ENCODE measurements at places on chromosomes 11 and 22.
A peak's percentile ranks its signal among the peaks of the same experiment; 100 is the strongest.

- DNase-seq = no peak
These were observed 554 bp upstream of the NRIP3 start for GRCh38 chr11:9004183-9004926.

GRCh38 chr22:30277547-30278344, 11.1 kb upstream of the OSM start:
- DNase-seq = no peak

- no peak for DNase-seq
These were observed 760 bp upstream of the CELSR1 start for GRCh38 chr22:46537946-46538813.

DNA sequence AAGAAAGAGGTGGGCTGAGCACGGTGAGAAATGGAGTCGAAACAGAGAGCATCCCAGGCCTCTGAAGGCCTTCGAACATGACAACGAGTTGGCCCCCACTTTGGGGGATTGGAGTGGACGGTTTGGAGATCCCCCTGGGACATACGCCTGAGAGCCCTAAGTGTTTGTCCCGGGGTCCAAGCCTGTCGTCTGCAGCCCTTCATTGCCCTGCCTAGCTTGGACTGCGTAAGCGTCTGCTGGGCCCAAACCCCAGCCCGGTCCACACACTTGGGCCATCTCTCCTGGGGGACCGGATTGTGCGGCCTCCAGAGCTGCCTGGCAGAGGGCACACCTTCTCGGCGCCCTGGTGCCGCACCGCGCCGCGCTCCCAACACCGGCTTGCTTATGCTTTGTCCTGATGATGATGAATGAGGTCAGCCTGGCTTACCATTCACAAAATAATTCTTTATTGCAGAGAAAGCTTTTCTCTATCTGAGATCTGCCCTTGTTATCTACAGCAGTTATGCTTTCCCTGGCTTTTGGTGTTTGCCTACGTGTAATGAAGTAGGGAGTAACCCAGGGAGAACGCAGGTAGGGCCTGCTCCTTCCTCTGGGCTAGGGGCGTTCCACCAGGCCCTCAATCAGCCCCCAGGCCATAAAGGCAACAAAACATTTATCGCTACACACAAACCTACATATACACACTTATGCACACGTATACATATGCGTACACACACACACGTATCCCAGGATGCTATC, 85.9 kb upstream of the PPARA start:
- peak; percentile 27 for DNase-seq

- DNase-seq = no peak
These were observed 4.7 kb downstream of the PYGM start for GRCh38 chr11:64754919-64755662.

- peak; percentile 30 for DNase-seq
These were observed 21.3 kb upstream of the JAM3 start for GRCh38 chr11:134047586-134047999.

DNA sequence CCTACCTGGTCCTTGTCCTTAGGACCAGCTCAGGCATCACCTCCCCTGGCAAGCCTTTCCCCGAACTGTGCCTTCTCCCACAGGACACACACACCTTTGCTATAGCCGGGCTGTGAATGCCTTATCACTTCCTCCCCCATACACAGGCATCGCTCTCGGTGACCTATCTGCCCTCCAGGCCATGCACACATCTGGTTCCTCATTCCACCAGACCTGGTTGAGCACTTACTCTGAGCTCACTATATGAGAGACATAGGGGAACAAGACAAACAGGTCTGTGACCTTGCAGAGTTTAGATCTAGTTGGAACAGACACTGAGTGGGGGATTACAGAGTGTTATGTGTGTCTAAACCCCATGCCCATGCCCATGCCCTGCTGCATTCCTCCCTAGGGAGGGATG, 3.1 kb upstream of the BCR start:
- DNase-seq = no peak

DNA sequence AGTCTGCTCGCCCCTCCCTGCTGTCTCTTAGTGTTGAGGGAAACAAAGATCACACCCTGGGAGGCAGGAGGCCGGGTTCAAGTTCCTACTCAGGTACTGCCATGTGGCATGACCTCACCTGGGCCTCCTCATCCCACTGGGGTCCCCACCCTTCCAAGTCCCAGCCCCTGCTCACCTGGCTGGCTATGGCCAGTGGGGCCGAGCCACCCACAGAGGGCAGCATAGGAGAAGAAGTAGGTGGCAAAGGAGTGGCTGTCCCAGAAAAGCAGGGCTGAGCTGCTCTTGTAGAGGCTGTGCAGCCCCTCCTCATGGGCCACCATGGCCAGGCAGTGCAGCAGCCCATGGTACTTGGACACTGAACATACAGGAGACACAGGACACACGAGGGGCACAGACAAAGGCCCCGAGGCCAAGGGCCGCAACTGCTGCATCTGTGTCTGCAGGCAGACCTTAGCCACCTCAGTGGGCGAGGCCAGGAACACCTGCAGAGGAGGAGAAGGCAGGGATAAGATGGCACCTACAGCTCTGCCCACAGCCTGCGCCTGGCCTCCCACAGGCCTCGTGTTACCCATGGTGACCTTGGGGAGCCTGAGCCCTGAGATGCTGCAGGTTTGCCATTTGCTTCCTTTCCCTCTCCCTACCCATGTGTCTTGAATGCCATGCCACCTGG, 50.6 kb upstream of the MPEG1 start:
- no peak for DNase-seq

DNA sequence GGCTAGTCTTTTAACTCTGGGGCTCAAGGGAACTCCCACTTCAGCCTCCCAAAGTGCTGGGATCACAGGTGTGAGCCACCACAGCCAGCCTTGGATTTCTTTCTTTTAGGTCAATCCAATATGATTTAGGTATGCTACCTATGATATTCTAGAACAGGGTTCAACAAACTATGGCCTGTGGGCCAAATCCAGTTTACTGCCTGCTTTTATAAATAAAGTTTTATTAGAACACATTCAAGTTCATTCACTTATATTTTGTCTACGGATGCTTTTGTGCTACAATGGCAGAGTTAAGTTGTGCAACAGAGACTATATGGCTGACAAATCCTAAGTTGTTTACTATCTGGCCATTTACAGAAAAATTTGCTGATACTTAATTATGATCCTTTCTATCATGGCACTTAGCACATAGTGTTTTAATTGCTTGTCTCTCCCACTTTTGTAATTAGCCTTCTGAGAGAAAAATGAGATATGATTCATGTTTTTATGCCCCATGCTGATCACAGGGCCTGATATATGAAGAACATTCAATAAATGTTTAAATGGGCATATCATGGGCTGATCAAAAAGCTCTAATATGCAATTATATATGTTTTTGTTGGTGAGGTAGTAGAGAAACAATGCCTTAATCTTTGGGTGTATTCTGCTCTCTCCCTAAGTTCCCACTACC, 109.6 kb downstream of the STIM1 start:
- DNase-seq = no peak

DNA sequence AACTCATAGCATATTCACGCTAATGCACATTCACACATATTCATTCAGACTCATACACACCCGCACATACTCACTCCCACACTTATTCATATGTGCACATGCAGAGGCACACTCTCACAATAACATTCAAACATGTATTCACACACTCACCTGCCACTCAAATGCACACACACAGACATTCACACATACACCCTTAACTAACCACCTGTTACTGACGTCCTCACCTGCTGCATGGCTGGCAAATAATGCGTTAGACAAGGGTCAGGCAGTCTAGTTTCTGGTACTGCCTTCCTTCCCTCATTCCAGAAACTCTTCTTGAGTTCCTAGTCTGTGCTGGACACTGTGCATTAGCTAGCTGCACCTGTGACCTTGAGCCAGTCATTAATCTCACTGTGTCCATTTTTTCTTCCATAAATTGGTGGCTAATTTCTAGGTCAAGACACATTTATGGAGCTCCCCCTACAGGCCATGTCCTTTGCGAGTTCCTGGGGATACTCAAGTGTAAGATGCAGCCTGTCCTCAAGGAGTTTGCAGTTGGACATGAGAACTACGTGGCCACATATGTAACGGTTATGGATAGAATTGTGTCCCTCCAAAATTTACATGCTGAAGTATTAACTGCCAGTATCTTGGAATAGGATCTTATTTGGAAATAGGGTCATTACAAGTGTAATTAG, 34.5 kb upstream of the SEZ6L start:
- no peak for DNase-seq

GRCh38 chr11:126929179-126930061, 71.2 kb downstream of the KIRREL3 start:
- DNase-seq = no peak

GRCh38 chr11:70725739-70726138, 327.4 kb downstream of the CTTN start:
- peak; percentile 6 for DNase-seq
